CD8-positive, alpha-beta memory T cell (primary cell): ENCODE measurements at places on chromosomes 11 and 22. TPM values are rescaled to one million over a fixed set of nuclear protein-coding genes. Genes with fewer than 3 reads are reported as not detected.

GRCh38 chr22:48799227-48799970 is 1028.3 kb downstream of the BRD1 start:
- no peaks in the 10 kb centered on the region for H3K27me3 ChIP-seq
- no peak overlapping the region for H3K27ac ChIP-seq
- H3K4me1 ChIP-seq: no peaks in the 10 kb centered on the region
- no peaks in the 10 kb centered on the region for H3K36me3 ChIP-seq

DNA sequence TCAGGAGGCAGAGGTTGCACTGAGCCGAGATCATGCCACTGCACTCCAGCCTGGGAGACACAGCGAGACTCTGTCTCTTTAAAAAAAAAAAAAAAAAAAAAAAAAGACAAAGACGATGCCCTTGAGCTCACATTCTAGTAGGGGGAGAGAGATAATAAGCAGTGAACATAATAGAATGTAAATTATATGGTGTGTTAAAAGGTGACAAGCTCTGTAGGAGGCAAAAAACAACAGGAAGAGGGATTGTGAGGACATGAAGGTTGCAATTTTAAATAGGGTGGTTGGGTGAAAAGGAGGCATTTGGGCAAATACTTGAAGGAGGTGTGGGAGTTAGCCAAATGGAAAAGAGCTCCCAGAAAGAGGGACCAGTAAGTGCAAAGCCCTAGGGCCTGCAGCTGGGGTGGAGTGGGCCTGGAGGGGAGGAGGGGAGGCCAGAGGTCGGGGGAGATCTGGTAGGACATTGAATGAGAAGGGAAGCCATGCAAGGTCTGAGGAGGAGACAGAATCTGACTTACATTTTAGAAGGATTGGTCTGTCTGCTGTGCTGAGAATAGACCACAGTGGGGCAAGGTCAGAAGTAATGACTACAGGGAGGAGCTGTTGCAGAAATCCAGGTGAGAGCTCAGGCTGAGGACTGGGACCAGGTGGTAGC is 26.6 kb downstream of the P2RY2 start:
- no peak overlapping the region for H3K4me3 ChIP-seq
- H3K27ac ChIP-seq: no peak overlapping the region
- H3K4me1 ChIP-seq: peaks cover 4% of the 10 kb centered on the region
- H3K36me3 ChIP-seq: no peaks in the 10 kb centered on the region
- no peak for DNase-seq
- no peaks in the 10 kb centered on the region for H3K27me3 ChIP-seq

- H3K27ac ChIP-seq: no peak overlapping the region
- peaks cover 48% of the 10 kb centered on the region for H3K36me3 ChIP-seq
- DNase-seq: no peak
- no peak overlapping the region for H3K4me3 ChIP-seq
- no peaks in the 10 kb centered on the region for H3K4me1 ChIP-seq
These were observed 65.4 kb downstream of the MAPK1 start for GRCh38 chr22:21802056-21802455.

DNA sequence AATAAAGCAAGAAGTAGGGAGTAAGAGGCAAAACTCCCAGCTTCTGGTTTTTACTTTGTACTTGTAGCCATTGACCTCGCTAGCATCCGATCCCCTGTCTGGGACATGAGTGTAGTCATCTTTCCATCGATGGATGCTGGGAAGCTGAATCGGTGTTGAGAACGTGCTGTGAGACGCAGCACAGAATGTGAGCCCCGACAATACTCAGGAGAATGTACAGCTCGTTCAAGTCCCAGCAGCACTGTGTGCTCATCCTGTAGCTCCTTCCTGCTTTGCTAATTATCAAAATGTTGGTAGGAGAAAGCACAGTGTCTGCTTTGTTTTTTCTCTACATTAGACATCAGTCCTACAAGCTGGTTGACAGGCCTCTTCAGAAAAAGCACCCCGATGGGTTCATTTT is 56.6 kb downstream of the JAM3 start:
- H3K36me3 ChIP-seq: no peaks in the 10 kb centered on the region
- peaks cover 16% of the 10 kb centered on the region for H3K27me3 ChIP-seq
- no peaks in the 10 kb centered on the region for H3K4me1 ChIP-seq
- DNase-seq: no peak

DNA sequence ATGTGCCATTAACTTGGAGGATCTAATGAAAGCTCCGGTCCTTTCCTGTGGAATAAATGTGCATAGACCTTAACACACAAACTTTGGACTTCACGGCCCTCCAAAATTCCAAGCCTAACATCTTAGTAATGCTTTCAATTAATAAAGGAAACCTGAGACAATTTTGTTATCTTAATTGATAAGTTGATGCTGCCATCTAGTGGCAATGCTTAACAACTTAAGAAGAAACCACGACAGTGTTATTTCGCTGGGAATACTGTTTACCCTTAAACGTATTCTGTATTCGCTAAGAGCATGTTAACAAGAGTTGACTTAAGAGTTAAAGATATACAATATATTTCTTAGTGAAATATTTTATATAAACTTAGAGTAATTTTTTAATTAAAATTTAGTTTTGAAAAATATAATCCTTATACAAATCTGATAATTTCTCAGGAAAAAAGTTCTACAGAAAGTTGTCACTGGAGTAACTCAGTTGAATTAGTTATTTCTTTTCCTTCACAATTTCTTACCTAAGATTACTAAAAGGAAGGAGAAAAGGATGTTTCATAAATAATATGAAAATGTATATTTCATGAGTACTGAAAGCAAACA is 35.0 kb upstream of the OR9G4 start:
- H3K27me3 ChIP-seq: no peaks in the 10 kb centered on the region
- DNase-seq: no peak
- no peak overlapping the region for H3K4me3 ChIP-seq
- H3K27ac ChIP-seq: no peak overlapping the region
- no peaks in the 10 kb centered on the region for H3K4me1 ChIP-seq
- no peaks in the 10 kb centered on the region for H3K36me3 ChIP-seq

- H3K27me3 ChIP-seq: no peaks in the 10 kb centered on the region
- no peaks in the 10 kb centered on the region for H3K36me3 ChIP-seq
- H3K4me1 ChIP-seq: peaks cover 18% of the 10 kb centered on the region
- no peak overlapping the region for H3K27ac ChIP-seq
These were observed 38.1 kb downstream of the GRAMD4 start for GRCh38 chr22:46657996-46658947.

- no peaks in the 10 kb centered on the region for H3K4me1 ChIP-seq
- no peaks in the 10 kb centered on the region for H3K27me3 ChIP-seq
- no peak overlapping the region for H3K4me3 ChIP-seq
- no peak overlapping the region for H3K27ac ChIP-seq
- H3K36me3 ChIP-seq: no peaks in the 10 kb centered on the region
These were observed 31.7 kb upstream of the TMEM135 start for GRCh38 chr11:87006035-87006434.

Gene SYT12
- not detected for total RNA-seq
